Natural killer cell (primary cell): ENCODE measurements at places on chromosomes 3 and 15. TPM values are rescaled to one million over a fixed set of nuclear protein-coding genes. Genes with fewer than 3 reads are reported as not detected.

GRCh38 chr3:70766301-70766700 lies 453.9 kb upstream of the MDFIC2 start:
- no peak for DNase-seq

DNA sequence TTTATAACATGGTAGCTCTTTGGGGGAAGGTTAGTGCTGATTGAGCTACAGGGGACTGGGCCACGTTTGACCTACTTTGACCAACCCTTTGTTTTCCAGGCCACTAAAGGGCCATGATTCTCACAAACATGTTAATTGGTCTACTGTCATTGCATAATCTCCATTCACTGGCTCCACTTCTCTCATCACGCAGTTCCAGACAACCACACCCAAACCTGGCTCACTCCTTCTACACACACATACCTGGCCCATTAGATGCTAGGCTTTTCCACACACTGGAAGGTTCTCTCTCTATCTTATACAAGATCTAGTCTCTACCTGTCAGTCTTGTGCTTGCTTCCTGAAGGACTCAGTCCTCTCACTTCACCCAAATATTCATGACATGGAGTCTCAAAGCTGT lies 15.9 kb downstream of the TGM5 start:
- DNase-seq: no peak

DNA sequence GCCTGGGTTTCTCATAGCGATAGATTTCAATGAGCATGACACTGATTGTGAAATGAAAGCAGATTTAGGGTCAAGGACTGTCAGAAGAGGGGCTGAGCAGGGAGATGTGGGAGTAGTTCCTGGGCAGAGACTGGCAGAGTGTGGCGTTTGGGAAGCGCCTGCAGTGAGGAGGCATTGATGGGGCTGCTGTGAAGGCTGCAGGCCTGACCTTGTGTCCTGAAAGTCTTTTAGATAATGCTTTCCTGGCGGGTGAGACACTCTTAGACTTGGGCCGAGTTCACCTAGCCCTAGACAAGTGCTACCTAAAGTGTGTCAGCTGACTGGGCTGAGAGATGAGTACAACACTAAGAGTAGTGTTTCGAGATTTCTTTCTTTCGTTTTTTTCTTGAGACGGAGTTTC lies 20.7 kb downstream of the USP13 start:
- DNase-seq: no peak

GRCh38 chr15:64443747-64444621 lies 16.4 kb upstream of the ZNF609 start:
- no peak for DNase-seq

- no peak for DNase-seq
Measured at GRCh38 chr3:133393691-133394474, 6.0 kb upstream of the BFSP2 start.

DNA sequence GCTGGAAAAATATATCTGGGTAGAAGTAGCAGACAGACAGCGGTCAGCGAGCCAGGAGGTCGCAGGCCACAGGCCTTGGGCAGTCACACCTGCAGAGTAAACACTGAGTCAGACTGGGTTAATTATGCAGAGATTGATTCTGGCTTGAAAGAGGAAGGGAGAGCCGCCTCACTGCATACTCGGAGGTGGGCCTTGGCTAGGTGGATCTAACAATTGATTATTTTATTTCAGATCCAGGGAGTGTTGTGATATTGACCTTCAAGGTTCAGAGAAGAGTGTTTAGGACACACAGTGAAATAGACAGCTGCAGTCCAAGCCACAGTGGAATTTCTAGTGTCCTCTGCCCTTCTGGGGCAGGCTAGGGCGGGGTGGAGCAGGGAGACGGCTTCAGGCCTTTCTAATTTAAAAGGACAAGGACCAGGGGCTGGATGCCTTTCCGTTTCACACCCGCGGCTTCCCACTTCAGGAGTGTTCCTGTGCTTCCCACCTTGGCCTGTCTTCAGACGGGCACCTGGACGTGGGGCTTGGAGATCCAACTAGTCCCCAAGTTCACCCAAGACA lies 237.3 kb downstream of the XXYLT1 start:
- no peak for DNase-seq

- no peak for DNase-seq
Measured at GRCh38 chr3:151195826-151196225, 7.2 kb downstream of the GPR171 start.

DNA sequence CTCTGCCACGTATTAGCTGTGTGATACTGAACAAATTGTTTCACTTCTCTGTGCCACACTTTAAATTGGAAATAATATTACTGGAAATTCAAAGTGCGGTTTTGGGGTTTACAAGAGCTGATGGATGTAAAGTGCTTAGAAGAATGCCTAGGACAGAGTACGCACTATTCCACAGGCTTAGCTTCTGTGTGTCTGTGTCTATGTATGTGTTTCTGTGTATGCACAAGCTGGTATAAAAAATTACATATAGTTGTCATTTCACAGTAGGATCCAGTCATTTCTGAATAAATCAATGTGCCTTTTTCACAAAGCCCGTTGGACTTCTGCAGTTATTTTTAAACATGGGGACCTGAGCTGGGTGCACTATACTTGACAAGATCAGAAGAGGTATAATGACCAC lies 370.4 kb downstream of the TUSC7 start:
- no peak for DNase-seq

GRCh38 chr15:90315278-90315982 lies 36.7 kb upstream of the ZNF774 start:
- DNase-seq: no peak

- DNase-seq: no peak
Measured at GRCh38 chr3:148075771-148076716, 621.7 kb upstream of the AGTR1 start.

GRCh38 chr3:156404217-156404616 lies 150.7 kb downstream of the SSR3 start:
- DNase-seq: no peak

DNA sequence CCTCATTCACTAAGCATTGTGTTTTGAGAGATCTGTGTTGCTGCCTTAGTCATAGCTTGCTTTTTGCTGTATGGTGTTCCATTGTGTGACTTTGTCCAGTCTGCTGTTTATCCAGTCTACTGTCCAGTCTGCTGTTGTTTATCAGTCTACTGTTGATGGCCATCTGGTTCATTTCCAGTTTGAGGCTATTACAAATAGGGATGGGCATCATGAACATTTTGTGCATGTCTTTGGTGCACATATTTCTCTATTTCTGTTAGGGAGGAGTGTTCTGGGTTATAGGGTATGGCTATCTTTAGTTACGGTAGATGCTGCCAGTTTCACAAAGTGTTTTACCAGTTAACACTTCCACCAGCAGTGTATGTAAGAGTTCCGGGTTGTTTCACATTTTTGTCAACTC lies 22.2 kb upstream of the CLEC3B start:
- DNase-seq: no peak

DNA sequence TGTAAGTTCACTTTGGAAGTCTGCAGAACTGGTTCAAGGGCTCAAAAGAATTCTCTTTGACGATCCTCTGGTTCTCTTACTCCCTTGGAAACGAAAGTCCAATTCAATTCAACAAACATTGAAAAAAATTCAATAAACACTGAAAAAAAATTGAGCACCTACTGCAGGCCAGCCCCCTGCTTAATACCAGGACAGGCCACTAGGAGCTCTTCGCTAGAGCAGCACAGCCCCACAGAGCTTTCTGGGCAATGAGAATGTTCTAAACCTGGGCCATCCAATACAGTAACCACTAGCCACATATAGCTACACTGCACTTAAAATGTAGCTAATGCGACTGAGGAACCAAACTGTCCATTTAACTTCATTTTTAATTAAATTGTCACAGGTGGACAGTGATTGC lies 50.4 kb upstream of the DCLK3 start:
- DNase-seq: no peak

DNA sequence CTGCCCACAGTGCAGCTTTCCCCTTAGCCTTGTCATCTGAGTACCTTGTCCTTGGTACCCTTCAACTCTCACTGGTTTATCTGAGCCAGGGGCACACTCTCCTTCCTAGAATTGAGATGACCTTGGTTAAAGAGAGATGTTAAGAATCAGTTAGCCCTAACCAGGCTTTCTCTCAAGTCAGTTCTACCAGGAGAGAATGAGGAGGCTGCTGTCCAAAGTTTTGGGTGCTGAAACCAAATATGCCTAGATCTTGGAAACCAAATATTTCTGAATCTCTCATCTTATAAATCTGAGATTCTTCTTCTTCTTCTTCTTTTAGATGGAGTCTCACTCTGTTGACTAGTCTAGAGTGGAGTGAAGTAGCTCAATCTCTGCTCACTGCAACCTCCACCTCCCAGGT lies 12.0 kb upstream of the CTXND1 start:
- no peak for DNase-seq

DNA sequence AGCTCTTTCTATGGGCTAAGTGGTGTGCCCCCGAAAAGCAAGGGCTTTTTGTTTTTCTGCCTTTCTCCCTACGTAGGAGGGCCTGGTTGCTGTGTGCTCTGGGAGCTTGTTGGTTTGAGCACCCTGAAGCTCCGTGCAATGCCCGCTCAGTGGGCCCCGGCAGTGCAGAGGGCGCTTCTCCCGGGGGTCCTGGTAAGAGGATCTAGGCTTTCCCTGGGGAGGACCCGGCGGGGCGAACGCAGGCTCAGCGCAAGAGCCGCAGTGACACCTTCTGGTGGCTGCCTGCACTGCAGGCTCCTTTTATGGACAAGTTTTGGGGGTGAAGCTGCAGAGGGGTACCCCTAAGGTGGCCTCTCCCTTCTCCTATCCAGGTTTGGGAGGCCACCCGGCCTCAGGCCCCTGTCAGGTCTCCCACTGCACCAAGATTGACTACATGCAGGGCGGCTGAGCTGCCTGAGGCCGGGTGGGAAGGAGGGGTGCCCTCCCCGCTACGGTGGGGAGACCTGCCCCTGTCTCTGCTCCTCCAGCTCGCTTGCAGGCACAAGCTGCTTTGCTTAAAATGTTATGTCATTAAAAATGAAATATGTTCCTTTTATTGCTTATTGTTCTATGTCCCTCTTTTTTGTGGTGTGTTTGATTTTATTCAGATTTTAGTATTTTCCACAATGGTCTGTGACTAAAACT lies 387.9 kb downstream of the GABRG3 start:
- no peak for DNase-seq

DNA sequence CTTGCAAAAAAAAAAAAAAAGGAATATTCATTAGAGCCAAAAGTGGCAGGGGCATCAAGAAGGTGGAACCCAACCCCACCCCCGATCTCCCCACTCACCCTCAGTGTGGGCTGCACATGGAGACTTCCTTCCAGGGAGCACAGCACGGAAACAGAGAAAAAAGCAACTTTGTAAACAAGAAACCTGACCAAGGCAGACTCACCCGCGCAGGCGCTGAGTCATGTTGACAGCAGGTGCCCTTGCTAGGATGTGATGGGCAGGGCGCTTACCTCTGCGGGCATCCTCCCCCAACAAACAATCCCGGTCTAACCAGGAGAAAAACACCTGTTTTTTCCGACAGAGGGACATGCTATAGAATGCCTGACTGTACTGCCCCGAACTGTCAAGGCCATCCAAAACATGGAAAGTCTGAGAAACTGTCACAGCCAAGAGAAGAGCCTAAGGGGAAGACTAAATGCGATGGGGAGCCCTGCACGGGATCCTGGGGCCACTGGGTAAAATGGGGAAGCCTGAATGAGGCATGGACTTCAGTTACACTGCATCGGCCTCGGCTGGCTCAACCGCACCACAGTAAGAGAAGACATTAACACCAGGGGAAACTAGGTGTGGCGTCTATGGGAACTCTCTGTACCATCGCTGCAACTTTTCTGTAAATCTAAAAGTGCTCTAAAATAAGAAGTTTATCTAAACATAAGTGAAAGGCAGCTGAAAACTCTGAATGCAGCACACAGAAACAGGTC lies 66.7 kb upstream of the GATA2 start:
- no peak for DNase-seq

Gene ULK4
- 21.2 TPM for total RNA-seq

Gene OIP5
- total RNA-seq: 0.29 TPM
